ENCODE measurements at places on chromosomes 6 and 20.

DNA sequence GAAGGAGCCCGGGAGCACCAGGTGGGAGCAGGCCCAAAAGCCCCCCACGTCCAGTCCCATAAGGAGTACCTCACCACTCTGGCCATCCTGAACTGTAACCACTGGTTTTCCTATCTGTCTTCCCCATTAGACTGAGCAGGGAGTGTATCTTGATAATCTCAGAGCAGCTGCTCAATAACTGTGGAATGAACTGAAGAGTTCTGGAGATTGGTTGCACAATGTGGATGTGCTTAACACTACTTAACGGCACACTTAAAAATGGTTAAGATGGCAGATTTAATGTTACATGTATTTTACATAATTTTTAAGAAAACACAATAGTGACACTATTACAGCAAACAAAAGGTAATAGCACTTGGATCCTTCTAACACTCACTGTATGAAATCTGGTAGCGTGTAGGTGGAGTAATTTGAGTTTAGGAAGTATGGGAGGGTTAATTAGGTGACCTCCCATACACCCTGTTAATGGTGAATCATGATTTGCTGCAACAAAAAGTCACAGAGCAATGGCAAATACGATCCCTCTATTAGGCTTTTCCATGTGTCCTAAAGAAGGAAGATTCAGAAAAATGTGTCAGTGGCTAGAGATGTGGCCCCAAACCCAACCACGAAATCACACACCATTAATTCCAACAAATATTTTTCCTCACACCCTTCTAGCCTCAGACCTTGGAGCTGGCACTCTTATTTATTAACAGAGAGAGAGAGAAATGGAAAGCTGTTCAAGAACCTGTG lies 18.4 kb downstream of the TRAM2 start:
- no peak for DNase-seq

DNA sequence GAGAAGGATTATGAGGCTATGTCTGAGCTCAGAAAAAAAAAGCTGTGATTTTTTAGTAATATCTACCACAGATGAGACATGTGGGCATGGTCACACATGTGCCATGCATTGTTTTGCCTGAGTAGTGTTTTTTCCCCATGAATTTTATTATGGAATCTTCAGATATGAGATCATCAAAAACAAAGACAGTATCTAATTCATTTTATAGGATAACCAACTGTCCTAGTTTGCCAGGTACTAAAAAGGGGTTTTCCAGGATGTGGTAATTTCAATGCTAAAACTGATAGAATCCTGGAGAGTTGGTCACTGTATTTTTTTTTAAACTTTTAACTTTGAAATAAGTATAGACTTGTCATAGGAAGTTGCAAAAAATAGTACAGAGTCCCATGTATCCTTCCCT lies 127.4 kb upstream of the MAP3K7 start:
- peak; percentile 60 for DNase-seq

DNA sequence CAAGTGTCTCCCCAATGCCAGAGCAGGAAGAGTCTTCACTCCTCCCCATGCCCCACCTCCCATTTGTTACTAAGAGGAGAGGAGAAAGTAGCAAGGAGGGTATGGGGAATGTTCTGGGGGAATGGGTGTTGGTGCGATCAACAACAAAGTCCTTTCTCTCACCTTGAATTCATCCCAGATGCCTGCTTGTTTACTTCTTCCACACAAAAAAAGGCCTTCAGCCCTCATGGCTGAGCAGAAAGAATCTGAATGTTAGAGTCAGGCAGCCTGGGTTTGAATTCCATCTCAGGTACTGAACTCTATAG lies 9.9 kb downstream of the MOG start:
- DNase-seq: no peak

DNA sequence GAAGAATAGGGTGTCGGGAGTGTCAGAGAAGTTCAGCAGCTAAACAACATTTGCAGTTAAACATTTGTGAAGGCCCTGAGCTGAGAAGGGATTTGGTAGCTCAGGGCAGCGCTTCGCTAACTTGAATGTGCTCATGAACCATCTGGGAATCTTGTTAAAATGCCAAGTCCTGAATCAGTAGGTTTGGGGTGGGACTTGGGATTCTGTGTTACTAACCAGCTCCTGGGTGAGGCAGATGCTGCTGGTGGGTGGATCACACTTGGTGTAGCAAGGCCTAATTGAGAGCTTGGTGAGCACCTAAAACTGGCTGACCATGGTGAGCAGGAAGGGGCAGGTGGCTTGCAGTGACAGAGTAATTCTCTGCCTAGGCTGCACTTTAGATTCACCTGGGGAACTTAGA lies 5.9 kb downstream of the PTPRA start:
- peak; percentile 72 for DNase-seq

- DNase-seq: no peak
Observed at GRCh38 chr6:118383924-118384323, 164.2 kb upstream of the PLN start.

DNA sequence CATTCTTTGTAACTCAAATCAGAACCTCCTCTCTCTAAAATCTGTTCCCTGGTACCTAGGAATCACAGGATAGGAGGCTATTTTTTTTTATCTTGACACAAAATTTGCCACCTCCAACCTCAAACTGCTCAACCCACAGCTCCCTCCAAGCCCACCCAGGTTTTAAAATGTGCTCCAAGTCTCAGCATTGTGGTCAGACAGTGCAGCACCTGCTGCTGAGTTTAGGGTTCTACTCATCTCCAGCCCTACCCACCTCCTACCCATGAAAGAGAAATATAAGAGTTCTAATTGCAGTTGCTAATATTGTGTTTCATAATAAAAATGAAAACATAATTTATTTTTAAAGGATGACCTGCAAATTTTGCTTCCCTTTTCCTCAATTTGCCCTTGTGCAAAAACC lies 496.5 kb downstream of the MAFB start:
- no peak for DNase-seq

DNA sequence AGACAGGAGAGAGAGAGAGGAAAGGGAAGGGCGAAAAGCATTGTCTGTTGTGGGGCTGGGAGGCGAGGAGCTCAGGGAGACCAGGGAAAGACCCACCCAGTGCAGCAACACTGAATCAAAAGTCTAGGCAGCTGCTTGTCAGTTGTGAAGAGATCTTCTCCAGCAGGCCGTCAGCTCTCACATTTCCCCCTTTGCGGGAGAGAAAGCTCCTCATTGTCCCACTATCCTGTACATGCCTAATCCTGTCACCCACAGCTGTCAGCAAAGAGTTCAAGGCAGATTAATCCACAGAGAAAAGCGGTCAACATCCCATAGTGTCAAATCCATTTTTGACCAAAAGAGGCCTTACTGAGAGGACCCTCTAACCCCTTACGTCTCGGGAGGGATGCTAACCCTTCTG lies 27.3 kb downstream of the RNF182 start:
- no peak for DNase-seq

GRCh38 chr6:41712651-41713103 lies 22.7 kb downstream of the TFEB start:
- DNase-seq: no peak

- no peak for DNase-seq
Observed at GRCh38 chr6:136655239-136656014, 105.2 kb upstream of the MAP7 start.

DNA sequence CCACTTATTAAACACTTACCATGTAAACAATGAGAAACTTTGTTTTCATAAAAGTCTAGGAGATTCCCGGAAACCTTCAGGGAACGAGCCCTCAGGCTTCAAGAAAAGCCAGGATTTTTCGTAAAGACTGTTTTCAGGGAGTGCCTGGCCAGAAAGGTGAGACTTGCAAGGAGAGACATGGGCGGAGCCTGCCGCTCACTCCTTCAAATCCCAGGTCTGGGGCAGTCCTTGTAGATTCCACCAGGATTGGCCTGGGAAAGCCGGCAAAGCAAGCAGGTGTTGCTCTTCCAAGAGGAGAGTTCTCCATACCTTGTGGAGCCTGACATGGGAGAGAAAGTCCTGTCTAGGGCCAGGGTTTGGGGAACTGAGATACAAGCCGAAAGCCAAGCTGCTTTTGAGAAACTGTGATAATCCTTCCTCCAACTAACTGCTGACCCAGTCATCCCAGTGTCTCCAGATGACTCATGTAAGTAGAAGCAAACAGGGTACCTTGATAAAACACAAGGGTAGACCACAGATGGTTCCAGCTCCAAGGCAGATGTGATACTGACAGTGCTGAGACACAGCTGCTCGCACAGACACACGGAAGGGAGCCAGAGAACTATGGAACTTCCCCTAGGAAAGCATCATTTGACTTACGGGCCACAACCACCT lies 69.4 kb upstream of the NAA20 start:
- DNase-seq: peak; percentile 9

- no peak for DNase-seq
Observed at GRCh38 chr20:3820901-3821727, 767 bp downstream of the AP5S1 start.

GRCh38 chr6:89360415-89360999 lies 8.0 kb upstream of the UBE2J1 start:
- DNase-seq: no peak

GRCh38 chr20:9583151-9583550 lies 68.8 kb downstream of the LAMP5 start:
- DNase-seq: no peak

DNA sequence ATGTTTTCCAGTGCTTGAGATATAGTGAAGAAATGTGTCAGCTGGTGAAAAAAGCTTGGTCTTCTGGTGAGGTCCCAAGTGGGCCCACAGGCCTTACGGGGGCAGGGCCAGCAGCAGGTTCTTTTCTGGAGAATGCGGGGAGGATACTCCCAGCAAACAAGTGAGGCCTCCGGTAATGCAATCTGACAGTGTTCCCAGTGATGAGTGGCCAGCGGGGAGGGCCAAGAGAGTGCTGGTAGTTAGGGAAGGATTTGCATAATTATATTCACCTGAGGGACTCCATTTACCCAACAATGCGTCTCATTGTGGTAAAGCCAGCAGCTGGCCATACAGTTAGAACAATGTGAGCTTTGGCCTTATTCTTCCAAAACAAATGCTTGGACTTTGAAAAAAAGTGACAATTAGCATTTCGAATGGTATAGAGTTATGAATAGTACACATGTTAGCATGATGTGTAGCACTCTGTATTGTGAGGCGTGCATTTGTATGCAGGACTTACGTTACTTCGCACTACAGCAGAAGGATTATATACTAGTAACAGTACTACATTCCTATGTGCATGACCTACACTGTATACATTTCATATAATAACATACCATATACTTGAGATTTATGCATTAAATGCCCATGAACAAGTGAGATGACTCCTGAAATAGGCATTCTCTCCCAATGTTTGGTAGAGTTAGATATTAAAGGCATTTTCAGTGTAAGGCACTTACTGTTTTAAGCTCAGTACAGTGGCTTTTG lies 69.8 kb downstream of the MYB start:
- DNase-seq: no peak

- DNase-seq: no peak
Observed at GRCh38 chr6:169783971-169784820, 32.8 kb downstream of the ERMARD start.

DNA sequence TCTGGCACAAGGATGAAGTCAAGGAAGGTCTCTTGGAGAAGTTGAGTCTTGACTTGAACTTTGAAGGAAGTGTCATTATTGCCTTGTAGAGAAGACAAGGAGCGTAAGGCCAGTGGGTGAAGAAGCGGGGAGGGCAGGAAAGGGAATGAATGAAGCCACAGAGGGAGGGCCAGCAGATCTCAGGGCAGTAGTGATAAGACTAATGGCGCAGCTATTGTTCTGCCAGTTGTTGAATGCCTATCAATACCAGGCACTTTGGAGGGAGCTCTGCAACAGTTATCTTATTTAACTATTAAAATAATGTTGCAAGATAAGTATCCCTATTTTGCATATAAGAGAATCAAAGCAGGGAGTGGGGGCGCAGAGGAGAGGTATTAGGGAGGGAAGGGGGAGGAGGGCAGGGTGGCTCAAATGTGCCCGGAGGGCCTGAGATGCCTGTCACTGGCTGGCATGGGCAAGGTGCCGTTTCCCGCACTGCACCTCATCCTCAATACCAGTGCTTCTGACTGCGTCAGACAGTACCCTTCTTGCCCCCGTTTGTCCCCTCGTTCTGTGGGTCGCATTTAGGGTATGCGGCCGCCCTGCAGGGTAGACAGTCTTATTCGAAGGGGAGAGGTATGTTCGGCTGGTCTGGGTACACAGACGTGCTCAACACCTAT lies 109.8 kb downstream of the ZDHHC14 start:
- DNase-seq: no peak

GRCh38 chr6:139330306-139330705 lies 38.5 kb upstream of the TXLNB start:
- DNase-seq: no peak

DNA sequence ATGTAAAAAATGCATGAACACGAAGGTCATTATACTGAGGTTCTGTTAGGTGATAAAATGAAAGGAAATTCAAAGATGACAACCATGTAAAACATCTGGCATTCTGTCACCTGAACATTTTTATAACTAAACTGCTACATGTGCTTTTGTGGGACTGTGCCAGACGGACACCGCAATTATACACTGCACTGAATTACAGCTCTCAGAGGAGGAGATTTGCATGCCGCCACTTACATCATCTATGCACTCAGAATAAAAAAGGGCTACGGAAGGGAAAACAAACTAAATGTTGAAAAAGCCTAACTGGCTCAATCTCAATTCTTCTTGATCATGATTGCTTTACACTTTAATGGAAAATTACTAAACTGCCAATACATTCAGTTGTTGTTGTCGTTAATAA lies 614.0 kb upstream of the EYS start:
- DNase-seq: no peak

GRCh38 chr6:40436685-40437604 lies 150.2 kb downstream of the LRFN2 start:
- DNase-seq: no peak

DNA sequence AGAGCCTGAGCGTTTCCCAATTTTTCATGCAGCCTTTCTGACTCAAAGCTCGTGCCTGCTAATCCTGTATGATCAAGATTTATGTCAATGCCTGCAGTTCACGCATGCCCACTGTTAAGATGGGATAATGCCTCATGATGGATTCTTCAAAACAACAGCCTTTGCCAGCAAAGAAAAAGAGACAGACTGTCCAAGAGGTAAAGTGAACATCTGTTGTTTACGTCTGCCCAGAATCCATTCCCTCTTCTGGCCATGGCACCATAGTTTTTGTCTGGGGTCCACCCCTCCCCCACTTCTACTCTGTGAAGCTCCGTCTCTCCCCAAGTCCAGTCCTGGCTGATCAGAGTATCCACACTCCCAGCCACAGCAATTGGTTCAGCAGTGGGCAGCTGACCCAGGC lies 91.9 kb upstream of the EYA2 start:
- DNase-seq: no peak
